ENCODE measurements at places on chromosomes 7 and 10.

DNA sequence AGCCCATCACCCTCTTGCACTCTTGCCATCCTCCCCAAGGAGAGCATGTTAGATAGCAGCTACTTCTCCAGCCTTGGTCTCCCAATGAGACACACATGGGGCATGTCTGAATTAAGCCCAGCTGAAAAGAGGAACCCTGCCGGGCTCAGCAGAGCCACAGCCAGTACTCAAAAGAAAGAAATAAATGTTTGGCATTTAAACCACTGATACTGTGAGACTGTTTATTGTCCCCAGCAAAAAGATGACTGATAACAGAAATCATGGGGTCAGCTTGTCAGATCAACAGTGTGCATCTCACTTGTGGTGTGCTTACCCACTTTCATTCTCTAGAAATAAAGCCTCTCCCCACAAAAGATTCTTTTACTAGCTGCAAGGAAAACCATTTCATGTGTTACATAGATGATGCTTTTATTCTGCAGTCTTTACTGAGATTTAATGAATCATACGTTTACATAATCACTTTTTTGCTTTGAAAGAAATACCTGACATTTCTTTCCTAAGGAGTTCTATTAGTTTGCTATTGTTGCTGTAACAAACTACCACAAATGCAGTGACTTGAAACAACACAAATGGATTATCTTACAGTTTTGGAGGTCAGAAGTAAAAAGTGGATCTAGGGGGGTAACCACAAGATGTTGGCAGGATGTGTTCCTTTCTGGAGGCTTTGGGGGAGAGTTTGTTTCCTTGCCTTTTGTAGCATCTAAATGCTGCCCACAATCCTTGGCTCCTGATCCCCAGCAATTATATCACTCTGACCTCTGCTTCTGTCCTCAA, 20.9 kb downstream of the ANKRD7 start:
- no peak for DNase-seq

GRCh38 chr7:103937680-103938079, 51.8 kb downstream of the RELN start:
- no peak for DNase-seq

GRCh38 chr10:106573106-106573505, 591.4 kb downstream of the SORCS1 start:
- DNase-seq = no peak

GRCh38 chr7:81715984-81716588, 53.8 kb downstream of the HGF start:
- DNase-seq = no peak

DNA sequence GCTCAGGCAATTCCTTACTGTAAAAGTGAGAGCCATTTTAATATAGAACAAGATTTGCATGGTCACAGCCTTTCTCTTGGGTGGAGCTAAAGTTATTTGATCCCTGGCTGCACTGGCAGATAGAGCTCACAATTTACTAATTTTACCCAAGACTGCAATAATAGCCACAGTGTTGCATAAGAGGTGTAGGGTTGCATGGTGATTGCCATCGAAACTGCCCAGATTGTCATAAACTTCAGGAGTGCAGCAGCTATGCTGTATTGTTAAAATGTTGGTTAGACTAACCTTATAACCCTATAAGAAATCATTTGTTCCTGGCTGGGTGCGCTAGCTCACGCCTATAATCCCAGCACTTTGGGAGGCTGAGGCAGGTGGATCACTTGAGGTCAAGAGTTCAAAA, 50.0 kb downstream of the VCL start:
- DNase-seq = no peak

GRCh38 chr10:3067118-3067858, at the start of gene PFKP:
Gene PFKP (plus strand): TSS chr10:3067548. CDS start chr10:3067596, 48 bp downstream.
- no peak for DNase-seq
